ENCODE measurements at places on chromosomes 6 and 20. TPM values are rescaled to one million over a fixed set of nuclear protein-coding genes. Genes with fewer than 3 reads are reported as not detected.

DNA sequence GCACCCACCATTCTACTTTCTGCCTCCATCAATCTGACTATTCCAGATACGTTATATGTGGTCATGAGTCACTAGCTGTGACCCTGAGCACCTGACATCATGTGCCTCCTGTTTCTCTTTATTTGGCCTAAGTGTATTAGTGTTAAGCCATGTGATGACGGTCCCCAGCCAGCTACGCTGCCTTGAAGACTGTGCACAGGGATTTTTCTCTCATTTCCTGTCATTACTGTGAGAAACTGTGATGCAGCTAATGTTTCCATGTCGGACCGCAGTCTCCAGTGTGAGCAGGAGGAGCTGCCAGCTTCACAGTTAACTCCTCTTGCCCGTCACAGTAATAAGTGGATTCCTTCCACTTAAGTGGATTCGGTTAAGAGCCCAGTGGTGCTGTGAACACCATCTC lies 9.9 kb upstream of the SPATS1 start:
- no peaks in the 10 kb centered on the region for H3K4me1 ChIP-seq
- H3K27ac ChIP-seq: no peak overlapping the region
- no peak overlapping the region for H3K4me3 ChIP-seq
- H3K36me3 ChIP-seq: no peaks in the 10 kb centered on the region

- H3K4me1 ChIP-seq: no peaks in the 10 kb centered on the region
- no peak overlapping the region for H3K27ac ChIP-seq
- H3K27me3 ChIP-seq: no peaks in the 10 kb centered on the region
- H3K36me3 ChIP-seq: no peaks in the 10 kb centered on the region
- no peak overlapping the region for H3K4me3 ChIP-seq
Measured at GRCh38 chr6:170129691-170130171, 161.1 kb downstream of the DLL1 start.

Gene NRN1
- 4.3 TPM for polyA plus RNA-seq

Gene RIPOR3
- polyA plus RNA-seq: 8.1 TPM

GRCh38 chr20:48722737-48723191 lies 105.0 kb downstream of the PREX1 start:
- no peak overlapping the region for H3K4me3 ChIP-seq
- H3K27me3 ChIP-seq: no peaks in the 10 kb centered on the region
- no peaks in the 10 kb centered on the region for H3K4me1 ChIP-seq

GRCh38 chr6:111989743-111990142 lies 64.2 kb upstream of the CCN6 start:
- no peak overlapping the region for H3K4me3 ChIP-seq
- no peaks in the 10 kb centered on the region for H3K36me3 ChIP-seq
- no peak for DNase-seq
- H3K4me1 ChIP-seq: no peaks in the 10 kb centered on the region
- no peak overlapping the region for H3K27ac ChIP-seq

Gene NSFL1C
- 23.7 TPM for polyA plus RNA-seq

GRCh38 chr6:136303516-136303915 lies 13.9 kb upstream of the BCLAF1 start:
- DNase-seq: no peak
- no peaks in the 10 kb centered on the region for H3K27me3 ChIP-seq

DNA sequence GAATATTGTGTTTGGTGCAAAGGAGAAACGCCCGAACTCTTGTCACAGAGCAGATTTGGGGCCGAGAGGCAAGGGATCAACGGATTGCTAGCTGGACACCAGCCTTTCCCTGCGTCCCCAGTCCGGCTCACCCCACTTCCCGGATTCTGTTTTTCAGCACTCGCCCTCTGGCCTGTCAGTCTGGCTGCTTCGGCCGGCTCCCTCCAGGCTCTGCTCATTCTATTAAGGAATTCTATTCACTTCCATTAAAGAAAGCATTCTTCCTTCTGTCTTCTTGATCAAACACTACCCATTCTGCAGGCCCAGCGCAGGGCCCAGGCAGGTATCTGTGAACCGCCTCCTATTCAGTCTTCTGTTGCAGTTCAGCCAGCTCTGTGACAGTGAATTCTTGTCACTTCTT lies 91.7 kb downstream of the RNF182 start:
- no peak overlapping the region for H3K4me3 ChIP-seq
- no peaks in the 10 kb centered on the region for H3K36me3 ChIP-seq
- H3K27me3 ChIP-seq: no peaks in the 10 kb centered on the region
- no peak for DNase-seq
- no peak overlapping the region for H3K27ac ChIP-seq

GRCh38 chr6:38799529-38800184 lies 84.5 kb downstream of the DNAH8 start:
- H3K4me3 ChIP-seq: no peak overlapping the region
- H3K27ac ChIP-seq: no peak overlapping the region
- no peaks in the 10 kb centered on the region for H3K36me3 ChIP-seq
- H3K27me3 ChIP-seq: no peaks in the 10 kb centered on the region
- DNase-seq: no peak

Gene CLPSL2
- 0.61 TPM for polyA plus RNA-seq

DNA sequence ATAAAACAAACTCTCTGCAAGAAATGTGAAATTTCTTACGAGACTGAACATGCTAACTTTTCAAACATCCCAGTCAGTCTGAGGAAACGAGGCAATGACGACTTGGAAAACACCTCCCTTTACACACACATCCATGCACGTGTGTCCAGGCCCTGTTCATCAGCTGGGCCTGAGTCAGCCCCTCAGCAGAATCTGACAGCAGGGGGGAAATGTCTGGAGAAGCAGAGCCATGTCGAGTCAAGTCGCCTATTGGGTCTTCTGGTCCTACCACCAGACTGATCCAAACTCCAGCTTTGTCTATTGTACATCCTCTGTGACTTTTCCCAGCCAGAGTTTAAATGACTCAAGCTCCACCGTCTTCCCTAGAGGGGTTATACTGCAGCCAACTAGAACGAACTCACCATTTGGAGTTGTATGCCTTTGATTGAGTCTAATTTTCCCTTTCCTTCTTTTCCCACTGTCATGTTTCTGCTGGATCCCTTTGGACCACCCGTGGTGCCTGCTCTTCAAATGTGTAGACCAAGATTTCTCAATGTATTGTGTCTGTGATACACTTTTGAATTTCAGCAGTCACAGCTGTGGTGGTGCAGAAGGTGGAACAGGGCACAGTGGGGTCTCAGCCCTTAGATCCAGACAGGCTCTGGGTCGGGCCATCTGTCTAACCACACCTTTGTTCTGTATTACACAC lies 254.0 kb downstream of the CDC5L start:
- no peaks in the 10 kb centered on the region for H3K4me1 ChIP-seq
- H3K36me3 ChIP-seq: no peaks in the 10 kb centered on the region
- no peak overlapping the region for H3K4me3 ChIP-seq
- no peak overlapping the region for H3K27ac ChIP-seq

Gene HSF2
- polyA plus RNA-seq: 3.5 TPM
